ENCODE measurements at places on chromosomes 2 and 18.

- no peak for DNase-seq
These were observed 205.3 kb upstream of the CDH20 start for GRCh38 chr18:61127714-61128467.

DNA sequence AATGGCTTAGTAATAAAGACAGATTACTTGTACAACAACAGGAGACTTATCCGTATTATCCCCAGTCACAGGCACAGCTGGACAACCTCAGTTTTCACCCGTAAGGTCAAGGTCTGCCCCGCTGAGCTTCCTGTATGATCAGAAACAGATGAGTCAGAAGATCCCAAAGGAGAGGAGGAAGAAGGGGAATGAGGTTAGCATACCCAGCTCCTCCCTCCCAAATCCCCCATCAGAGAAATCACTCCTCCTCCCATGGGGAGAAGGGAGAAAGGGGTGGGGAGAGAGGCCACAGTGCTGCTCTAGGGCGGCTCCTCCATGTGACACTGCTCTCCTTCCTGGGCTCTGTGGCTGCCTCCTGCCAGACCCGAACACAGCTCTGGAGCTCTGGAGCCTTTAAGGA is 53.8 kb upstream of the SPTBN1 start:
- peak; percentile 6 for DNase-seq

- DNase-seq = no peak
These were observed 273.2 kb downstream of the ARHGAP15 start for GRCh38 chr2:143402451-143402850.

DNA sequence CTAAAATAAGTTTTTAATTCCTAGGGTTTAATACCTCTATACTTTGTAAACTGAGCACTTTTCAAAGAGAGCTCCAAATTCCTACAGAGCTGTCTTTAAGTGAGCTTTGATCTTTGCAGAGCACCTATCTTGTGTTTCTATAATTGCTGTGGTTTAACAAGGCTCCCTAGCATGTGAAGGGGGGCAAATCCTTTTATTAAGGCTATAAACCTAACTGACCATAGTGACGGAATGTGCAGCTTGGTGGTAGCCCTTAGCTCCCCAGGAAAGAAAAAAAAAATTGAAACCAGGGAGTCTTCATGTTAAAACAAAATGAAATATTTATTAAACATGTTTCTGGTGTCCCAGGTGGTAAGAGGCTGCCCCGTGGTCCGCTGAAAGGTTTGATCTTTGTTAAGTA is 78.6 kb upstream of the ETAA1 start:
- DNase-seq = no peak

DNA sequence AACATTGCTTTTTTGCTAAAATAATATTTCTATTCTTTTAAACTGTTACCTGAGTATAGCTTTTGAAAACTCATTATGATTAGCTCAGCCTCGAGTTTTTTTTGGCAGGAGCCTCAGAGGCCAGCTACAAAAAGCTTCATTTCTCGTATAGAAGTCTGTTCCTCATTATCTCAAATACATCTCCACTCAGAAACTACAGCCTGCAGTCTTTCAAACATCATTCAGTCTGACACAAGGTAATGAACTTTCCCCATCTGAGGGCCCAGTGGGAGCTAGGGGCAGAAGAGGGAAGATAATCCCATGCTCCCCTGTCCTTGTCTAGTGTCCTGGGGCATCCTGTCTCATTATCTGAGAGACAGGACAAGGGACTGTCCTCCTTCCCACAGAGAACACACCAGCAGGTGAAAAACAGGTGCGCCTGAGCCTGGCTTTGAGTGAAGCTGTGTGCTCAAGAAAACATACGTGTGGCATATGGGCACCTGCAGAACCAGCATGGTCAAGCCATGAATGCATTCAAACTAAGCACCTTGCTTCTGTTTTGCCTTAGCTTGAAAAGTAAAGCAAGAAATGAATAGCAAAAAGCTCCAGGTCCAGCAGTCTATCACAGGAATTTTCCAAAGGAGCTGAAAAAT is 247.5 kb downstream of the MREG start:
- no peak for DNase-seq

- no peak for DNase-seq
These were observed 57.0 kb downstream of the CCDC102B start for GRCh38 chr18:68854786-68855391.

DNA sequence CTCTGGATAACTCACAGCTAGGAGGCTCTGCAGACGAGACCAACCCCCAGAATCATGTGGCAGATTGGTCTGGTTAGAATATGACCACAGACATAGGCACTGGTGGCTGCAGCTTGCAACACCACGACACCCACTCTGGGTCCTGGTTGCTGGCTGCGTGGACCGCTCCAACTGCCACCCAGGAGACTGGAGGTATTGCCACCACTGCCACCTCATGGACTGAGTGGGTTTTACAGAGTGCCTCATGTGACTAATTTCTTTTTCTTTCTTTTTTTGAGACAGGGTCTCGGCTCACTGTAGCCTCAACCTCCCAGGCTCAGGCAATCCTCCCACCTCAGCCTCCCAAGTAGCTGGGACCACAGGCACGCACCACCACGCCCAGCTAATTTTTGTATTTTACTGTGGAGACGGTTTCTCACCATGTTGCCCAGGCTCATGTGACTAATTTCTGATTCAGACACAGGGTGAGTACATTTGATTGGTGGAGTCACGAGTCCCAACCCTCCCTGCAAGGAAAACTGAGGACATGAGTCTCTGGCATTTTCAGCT is 29.9 kb upstream of the NT5DC4 start:
- DNase-seq = peak; percentile 98

DNA sequence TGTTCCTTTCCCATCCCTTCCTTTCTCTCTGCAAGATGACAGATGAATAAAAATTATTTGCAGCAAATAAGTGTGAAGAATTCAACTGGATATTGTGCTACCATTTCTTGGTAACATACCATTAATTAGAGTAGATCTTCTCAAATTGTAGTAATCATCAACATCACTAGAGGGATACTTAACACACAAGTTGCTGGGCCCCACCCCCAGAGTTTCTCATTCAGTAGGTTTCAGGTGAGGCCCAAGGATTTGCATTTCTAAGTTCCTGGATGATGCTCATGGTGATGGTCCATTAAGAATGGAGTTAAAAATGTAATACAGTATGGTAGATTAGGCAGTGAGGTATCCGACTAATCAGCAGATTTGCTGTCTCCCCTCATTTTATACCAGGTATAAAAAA is 594.0 kb downstream of the ERBB4 start:
- no peak for DNase-seq

DNA sequence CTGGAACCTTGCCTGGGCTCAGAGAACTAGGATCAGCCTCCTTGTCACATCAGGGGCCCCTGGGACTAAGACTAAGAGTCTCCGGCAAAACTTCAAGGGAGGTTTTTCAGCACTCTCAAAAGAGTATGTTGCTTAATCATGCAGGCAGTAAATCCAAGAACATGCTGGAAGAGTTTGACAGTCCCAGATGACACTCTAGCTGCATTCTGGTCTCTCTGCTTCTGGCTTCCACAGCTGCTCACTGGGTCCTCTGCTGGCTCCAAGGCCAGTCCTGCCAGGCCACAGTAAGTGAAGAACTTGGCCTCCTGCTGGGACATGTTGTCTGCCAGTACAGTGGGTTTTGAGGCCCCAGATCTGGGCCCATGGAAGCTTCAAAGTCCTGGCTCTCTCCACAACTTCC is 45.2 kb upstream of the IL1RL1 start:
- DNase-seq = no peak

DNA sequence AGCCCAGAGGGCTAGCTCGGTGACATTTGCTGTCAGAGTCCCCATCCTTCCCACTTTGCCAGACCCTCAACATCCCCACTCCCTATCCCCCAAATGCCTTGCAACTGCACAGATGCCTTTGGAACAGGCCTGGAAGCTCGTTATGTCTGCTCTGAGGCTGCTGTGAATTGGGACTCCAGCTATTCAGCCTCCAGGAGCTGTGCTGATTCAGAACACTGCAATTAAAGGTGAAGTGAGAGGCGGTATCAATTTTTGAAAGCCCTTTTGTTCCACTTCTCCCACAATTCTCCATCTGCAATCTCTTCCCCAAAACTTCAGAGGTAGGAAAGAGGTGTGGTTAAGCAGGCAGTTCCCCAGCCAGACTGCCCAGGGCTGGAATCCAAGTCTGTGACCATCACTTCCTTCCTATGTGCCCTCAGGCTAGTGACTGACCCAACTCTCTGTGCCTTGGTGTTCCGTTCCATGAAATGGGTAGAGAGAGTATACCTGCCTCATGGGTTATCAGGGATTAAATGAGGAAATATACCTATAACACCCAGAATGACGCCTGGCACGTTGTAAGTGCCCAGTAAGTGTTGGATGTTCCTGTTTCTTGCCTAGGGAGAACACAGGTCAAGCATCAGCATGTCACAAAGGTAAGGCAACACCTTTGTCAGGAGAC is 17.5 kb downstream of the NOSTRIN start:
- no peak for DNase-seq

DNA sequence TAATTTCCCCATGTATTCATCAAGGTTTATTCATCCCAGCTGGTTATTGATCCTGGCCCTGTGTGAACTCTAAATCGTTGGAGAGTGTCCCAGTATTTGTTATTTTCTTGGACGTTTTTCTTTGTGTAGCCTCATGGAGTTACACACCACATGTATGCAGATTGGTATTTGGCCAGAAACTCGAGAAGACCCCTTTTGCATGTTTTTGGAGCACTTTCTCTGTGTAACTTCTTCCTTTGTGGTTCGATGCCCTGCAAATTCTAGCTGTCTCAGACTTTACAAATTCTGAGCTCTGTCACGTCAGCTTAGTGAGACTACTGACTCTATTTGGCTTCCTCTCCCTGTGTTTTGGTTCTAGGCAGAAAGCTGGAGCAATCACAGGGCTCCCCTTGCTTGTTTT is 198.7 kb downstream of the MCFD2 start:
- peak; percentile 87 for DNase-seq

Measured in NB4 (cell line).